Fibroblast of gingiva (primary cell): ENCODE measurements at places on chromosomes 6 and 20.

DNA sequence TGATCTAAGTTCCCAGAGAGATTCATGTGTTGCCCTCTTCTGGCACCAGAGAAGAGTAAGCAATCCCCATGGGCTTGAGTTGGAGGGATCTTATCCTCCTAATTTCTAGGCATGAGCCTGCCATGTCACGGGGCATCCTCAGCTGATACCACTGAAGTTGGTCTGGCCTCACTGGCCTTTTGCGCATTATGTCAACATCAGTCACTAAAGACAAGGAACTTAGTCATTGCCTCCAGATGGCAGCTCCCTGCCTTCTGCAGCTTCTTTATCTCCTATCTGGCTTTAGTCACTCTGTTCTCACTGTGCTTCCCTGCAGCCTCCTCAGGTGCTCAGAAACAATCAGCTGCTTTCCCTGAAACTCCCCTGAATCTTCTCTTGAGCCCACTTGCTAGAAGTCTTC, 312.2 kb downstream of the ADGRG6 start:
- DNase-seq = no peak

GRCh38 chr6:7500752-7501282, 40.7 kb upstream of the DSP start:
- DNase-seq = no peak

DNA sequence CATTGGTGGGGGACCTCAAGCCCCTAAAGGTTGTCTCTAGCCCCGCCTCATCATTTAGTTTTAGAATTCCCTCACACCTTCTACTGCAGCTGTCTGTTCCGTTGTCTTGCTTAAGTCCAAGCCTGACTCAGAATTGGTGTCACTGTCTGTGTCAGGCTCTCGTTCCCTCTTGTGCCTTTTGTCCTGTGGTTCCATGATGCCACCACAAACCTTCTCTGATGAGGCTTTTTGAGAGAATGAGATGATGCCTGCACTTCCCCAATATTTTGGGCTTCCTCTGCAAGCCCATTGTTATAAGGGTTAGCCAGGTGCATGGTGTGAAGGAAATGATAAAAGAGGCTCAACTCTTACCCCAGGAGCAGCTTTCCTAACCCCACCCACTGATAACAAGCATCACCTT, 8.1 kb upstream of the AKIRIN2 start:
- DNase-seq = no peak

- DNase-seq = no peak
These were observed 84.1 kb downstream of the CD24 start for GRCh38 chr6:106890447-106890846.

DNA sequence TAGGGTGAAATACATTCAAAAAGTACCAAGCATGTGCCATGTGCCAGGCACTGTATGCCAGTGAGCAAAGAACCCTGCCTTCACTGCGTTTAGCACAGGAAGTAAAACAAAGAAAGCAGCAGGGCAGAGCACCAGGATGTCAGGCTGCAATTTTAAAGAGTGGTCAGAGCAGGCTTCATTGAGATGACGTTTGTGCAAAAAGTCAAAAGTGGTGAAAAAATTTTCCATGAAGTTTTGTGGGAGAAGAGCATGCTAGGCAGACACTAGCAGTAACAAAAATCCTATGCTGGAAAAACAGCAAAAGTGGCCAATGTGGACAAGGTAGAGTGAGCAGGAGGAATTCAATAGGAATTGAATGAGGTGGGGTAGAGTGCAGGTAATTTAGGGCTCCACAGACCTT, 31.3 kb downstream of the AKIRIN2 start:
- DNase-seq = no peak

DNA sequence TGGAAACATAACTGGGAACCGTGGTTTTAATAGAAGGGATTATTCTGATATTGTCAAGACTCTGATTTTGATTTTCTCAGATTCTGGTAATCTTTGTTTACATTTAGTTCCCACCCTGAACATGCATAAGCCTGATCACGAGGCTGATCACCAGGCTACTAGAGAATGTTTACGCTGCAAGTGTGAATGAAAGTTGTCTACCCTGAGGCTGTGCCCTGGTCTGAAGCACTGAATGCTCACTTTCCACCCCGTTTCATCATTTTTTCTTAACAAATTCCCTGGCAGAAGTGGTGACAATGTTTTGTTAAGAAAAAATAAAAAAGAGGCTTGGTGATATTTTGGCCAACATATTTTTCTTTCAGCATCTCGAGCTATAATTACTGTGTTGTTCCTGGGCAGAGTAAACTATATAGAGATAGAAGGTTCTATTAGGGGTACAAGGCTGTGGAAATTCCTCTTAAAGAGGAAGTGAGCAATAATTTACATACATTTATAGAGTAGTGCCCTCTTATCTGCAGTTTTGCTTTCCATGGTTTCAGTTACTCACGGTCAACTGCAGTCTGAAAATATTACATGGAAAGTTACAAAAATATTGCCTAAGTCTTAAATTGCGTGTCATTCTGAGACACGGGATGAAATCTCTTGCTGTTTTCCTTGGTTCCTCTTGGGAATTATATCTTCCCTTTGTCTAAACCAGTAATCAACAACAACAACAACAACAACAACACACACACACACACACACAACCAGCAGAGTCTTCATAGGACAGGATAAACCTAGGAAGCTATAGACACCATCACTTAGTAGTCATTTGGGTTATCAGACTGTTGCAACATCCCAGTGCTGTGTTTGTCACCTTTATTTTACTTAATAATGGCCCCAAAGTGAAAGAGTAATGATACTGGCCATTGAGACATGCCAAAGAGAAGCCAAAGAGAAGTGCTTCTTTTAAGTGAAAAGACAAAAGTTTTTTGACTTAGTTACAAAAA, 566.6 kb upstream of the CITED2 start:
- no peak for DNase-seq

- DNase-seq = no peak
These were observed 443.8 kb upstream of the GJE1 start for GRCh38 chr6:141688916-141689315.

GRCh38 chr6:158037021-158037420, 55.4 kb downstream of the SYNJ2 start:
- DNase-seq = no peak

DNA sequence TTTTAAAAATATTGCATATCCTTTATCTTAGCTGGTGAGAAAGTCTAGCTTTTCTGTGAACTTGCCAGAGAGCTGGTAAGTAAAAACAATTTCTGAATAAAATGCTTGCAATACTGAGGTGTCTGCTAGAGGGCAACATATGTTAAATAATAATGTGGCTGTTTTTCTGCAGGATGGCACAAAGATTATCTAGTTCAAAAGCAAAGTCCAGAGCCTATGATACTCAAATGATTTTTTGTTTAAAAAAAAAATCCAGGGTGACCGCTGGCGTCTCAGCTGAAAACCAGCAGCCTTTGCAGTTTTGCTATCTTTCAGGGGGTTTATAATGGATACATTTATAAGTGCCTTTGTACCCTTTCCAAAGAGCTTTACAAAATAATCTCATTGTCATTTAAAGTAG, 194.9 kb downstream of the PHACTR1 start:
- DNase-seq = peak; percentile 41

DNA sequence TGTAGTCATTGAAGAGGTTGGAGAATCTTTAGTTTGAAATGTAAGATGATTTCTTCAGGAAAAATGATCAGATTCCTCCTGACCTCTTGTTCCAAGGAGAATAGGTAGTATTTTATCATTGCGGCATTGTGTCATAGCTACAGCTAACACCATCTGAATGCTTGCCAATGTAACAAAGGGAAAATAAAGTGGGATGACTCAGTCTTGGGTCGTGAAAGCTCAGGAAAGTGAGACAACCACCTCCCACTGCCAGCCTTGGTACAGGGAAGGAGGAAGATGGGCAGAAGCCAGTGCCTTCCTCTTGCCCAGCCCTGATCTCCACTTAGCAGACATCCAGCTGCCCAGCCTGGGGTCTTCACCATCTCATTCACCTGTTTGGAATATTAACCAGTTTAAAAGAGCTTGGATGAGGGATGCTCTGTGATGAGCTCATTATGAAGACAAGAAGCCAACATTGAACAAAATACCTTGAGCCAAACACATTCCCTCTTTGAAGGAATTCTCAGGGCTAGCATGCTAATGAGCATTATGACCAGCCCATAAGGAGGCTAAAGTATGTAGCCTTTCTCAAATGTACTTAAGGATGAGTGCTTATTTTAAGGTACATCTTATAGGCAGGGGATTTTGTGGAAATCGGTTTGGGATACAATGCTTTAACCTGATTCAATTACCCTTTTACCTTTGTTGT, 40.0 kb upstream of the APCDD1L start:
- DNase-seq = peak; percentile 57

DNA sequence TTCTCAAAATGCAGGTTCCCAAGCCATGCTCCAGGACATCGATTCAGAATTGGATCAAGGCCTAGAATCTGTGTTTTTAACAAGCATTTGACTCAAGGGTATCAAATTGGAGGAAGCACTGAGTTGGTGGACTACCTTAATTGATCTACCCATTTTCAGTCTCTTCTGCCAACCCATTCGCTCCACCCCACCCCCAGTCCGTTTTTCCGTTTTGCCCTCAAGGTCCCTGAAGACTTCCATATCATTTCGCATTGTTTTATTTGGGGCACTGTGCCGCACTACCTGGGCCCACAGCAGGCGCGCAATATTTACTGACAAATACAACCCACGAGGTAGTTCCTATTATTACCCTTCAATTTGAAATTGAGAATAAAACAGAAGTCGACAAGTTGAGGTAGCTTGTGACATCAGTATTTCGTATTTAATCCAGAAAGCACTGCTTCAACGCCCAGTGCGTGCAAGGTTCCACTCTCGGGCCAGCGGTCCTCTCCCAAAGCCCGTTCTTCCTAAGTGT, 557 bp upstream of the DHX35 start:
- DNase-seq = no peak

- peak; percentile 70 for DNase-seq
These were observed 129.9 kb downstream of the UTRN start for GRCh38 chr6:144415014-144415413.

- DNase-seq = no peak
These were observed 46.3 kb downstream of the CYP39A1 start for GRCh38 chr6:46606338-46606737.
